Liver (tissue), 10 donors: ENCODE measurements at places on chromosomes 13 and 19.

DNA sequence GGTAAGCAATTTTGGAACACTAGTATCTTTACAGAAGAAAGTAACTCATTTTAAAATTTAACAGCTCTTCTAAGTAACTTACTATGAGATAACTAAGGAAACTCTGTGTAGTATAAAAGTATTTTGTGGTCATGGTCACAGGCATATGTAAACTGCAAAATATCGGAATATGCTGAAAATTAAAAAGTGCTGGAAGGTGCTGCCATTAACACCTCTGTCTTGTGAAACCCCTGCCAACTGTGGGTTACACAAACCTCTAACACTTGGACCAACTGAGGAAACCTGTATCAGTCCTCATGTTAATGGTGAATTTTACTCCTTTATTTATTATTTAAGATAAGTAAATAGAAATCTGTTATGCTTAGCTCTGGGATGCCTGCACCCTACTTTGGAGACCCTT, 206.7 kb downstream of the LACC1 start:
- no peak for DNase-seq

DNA sequence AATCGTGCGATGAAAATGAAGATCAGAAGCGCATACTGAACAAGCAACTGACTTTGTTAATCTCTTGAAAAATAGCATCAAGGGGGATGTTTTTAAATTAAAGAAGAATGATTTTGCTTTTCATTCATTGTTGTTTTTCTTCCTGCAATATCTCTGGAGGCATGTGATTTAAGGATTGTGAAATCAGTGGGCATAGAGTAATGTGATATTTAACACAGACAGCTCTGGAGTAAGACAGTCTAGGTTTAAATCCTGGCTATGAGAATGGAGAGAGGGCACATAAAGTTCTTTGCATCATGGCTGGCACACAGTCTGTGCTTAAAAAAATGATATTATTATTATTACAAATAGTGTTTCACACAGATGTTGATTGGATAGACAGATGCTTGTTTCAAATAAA, 243.1 kb upstream of the NBEA start:
- no peak for DNase-seq

GRCh38 chr13:32642316-32642715, 56.1 kb downstream of the PDS5B start:
- no peak for DNase-seq

DNA sequence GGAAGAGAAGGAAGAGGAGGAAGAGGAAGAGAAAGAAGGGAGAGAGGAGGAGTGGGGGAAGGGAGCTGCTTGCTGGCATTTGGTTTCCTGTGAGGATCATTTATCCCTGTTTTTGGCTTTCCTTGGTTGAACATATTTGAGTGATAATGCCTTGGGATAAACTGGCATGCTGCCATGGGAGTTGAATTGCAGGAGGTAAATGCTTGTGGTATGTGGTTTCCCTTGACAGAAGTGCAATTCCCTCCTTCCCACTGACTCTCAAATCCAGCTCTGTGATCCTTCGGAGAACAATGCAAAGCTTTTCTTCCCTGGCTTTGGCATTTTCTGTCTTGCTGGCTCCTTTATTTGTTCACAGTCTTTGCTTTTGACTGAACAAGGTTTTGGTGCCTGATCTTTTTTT, 27.2 kb upstream of the CBY2 start:
- DNase-seq = no peak

DNA sequence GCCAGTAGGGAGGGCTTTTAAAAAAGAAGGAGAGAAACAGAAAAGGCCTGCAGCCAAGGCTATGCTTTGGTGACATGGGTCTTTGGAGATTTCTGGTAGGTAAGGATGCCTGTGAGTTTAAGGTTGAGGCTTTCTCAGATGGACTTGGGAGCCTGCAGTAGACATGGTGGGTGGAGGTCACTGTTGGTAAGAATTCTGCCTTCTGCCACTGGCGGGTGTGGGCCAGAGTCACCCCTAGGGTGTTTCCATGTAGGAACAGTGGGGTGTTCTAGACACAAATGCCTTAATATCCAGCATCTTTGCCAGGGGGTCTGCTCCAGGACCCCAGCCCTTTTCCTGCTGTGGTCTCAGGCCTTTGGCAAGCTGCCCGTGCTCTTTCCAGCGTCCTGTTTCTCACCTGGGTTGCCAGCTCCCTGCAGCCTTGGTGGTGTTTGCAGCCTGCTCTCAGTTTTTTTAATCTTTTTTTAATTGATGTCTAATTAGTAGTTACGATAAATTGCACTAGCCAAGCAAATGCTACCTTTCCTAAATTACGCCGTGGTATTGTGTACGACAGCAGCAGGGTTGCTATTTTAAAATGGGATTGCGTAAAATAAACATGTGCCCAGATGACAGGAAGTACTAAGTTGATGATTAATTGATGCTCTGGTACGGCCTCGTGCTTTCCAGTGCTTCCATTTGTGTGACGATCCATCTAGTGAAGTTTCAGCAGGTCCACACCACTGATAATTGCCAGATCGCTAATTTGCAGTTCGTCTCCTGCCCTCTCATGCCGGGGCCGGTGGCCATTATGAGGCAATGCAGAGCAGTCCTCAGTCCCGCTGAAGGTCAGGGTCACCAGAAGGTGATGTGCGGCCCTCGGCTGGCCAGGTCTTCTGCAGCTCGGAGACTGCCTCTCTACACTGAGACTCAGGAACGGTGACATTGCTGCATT, 35.3 kb upstream of the NPAS1 start:
- DNase-seq = peak; percentile 43

- DNase-seq = no peak
Observed at GRCh38 chr13:41382431-41382830, 71.4 kb downstream of the NAA16 start.

- DNase-seq = no peak
Observed at GRCh38 chr19:2494447-2495129, 18.7 kb downstream of the GADD45B start.

- no peak for DNase-seq
Observed at GRCh38 chr13:105952233-105952972, 583.1 kb downstream of the EFNB2 start.

DNA sequence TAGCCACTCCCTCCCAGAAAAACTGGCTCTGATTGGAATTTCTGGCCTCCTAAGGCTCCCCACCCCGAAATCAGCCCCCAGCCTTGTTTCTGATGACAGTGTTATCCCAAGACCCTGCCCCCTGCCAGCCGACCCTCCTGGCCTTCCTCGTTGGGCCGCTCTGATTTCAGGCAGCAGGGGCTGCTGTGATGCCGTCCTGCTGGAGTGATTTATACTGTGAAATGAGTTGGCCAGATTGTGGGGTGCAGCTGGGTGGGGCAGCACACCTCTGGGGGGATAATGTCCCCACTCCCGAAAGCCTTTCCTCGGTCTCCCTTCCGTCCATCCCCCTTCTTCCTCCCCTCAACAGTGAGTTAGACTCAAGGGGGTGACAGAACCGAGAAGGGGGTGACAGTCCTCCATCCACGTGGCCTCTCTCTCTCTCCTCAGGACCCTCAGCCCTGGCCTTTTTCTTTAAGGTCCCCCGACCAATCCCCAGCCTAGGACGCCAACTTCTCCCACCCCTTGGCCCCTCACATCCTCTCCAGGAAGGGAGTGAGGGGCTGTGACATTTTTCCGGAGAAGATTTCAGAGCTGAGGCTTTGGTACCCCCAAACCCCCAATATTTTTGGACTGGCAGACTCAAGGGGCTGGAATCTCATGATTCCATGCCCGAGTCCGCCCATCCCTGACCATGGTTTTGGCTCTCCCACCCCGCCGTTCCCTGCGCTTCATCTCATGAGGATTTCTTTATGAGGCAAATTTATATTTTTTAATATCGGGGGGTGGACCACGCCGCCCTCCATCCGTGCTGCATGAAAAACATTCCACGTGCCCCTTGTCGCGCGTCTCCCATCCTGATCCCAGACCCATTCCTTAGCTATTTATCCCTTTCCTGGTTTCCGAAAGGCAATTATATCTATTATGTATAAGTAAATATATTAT, 6.1 kb downstream of the FOSB start:
- no peak for DNase-seq

DNA sequence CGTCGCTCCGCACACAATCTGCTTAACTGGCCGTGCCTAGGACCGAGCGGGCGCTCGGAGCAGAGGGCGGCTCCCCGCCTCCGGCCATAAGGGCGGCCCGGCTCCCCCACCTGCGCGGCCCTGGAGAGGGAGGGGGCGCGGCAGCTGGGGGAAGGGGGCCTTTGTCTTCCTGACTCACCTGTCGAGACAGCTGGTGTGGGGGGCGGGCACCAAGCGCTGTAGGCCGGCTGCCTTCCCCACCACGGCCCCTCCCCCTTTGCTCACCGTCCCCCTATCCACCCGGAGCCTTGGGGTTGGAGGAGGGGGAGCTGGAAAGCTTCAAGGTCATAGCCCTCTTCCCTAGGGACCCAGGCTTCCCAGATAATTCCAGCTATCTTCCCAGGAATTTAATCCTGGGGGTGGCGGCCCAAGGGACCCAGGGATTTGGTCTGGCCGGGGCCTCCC, 1.2 kb downstream of the VASP start:
- no peak for DNase-seq

GRCh38 chr19:43738780-43739211, 16.0 kb downstream of the SMG9 start:
- no peak for DNase-seq

GRCh38 chr19:39297931-39298634, 1.9 kb downstream of the IFNL1 start:
- no peak for DNase-seq

DNA sequence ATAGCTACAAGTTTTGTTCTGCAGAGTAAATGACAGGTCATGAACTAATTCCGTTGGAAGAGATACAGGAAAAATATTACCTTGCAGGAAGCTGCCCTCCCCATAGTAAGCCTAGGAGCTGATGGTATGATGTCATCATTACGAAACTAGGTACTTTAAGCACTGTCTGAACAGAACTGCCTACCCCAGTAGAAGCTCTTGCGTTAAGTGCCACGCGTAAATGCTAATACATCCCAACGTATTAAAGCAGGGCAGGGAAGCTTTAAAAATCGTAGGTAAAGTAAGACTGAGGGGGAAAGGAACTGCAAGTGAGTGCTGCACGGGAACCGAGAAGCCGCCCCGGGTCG, 572 bp downstream of the UGGT2 start:
- no peak for DNase-seq

DNA sequence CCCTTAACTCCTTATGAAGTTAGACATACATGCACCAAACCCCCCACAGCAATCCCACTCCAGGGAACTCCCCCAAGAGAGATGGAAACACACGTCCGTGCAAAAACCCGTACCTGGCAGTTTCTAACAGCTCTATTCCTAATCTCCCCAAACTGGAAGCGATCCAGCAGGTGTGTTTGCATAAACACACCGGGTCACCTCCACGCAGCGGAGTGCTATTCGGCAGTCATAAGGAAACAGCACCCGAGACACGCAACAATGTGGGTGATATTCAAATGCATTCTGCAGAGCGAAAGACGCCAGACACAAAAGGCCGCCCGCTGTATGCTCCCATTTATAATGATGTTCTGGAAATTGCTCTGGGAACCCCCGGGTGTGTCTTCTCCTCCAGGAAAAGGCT, 6.8 kb upstream of the ZNRF4 start:
- no peak for DNase-seq

GRCh38 chr19:5824751-5825150, 14.8 kb downstream of the FUT6 start:
- DNase-seq = no peak
